ENCODE measurements at places on chromosomes 6 and 20.

DNA sequence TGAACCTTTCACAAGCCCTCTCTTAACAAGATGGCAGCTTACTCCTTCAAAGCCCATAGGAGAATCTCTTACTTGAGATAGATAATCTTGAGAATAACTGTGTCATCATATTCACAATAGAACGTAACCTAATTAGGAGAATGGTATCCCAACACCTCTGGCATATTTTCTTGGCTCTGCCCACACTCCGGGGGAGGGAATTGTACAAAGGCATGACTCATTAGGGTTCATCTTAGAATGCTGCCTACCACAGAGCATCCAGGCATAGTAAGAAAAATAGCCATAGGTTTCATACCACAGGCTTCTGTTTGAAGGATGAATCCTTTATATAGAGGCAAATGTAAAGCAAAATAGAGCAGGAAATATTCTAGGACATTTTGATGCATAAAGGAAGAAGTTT lies 1100.6 kb upstream of the CITED2 start:
- no peak for DNase-seq

GRCh38 chr6:6764764-6765434 lies 176.4 kb downstream of the LY86 start:
- no peak for DNase-seq

- no peak for DNase-seq
Measured at GRCh38 chr6:113651120-113651519, 206.0 kb upstream of the MARCKS start.

DNA sequence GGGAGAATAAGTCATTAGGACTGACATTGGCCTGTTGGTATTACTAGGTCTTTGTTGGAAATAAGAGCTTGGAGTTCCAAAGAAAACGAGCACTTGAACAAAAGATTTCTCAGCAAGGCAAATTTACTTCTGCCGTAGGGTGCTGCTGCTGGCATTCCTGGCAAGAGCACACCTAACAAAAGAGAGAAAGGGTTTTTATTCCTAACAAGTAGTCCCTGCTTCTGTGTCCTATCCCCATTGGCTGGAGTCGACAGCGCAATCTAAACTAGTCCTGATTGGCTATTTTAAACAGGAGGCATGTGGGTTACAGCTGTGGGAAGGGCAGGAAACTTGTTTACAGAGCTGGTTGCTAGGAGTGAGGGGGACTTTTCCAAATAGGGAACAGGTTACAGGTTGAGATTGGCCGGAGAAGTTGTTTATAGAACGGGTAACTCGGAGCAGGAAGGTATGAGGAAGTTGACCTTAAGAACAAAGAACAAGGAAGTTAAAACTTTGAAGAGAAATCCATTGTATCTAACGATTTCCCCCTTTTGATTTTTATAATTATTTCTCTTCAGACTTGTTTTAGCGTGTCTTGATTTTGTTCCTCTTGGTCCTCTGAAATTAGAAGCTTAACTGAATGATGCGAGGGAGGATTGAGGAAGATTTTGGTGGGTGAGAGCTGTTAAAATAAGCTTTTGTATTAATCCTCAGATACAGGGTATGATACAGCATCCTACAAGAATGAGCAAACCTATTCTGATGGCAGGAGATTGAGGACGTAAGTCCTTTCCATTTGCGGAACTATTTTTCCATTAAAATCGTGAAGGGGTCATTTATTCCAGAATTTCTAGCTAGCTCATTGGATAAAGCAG lies 3.4 kb upstream of the ZNFX1 start:
- no peak for DNase-seq

- DNase-seq = no peak
Measured at GRCh38 chr20:49699200-49699992, 14.3 kb downstream of the B4GALT5 start.

DNA sequence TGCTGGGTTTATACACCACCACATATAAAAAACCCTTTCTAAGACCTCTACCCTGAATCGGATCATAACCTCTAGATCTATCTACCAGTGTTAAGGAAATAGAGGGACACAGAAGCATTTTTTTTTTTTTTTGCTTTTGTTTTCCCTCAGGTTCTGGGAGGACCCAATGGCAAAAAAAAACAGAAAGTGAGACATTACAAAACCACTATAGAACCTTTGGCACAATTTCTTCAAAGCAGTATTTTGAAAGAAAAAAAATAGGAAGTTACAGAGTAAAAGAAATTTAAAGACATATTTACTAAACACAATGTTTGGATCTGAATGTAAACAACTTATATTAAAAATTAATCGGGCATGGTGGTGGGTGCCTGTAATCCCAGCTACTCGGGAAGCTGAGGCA lies 1258.7 kb upstream of the GJE1 start:
- DNase-seq = no peak

DNA sequence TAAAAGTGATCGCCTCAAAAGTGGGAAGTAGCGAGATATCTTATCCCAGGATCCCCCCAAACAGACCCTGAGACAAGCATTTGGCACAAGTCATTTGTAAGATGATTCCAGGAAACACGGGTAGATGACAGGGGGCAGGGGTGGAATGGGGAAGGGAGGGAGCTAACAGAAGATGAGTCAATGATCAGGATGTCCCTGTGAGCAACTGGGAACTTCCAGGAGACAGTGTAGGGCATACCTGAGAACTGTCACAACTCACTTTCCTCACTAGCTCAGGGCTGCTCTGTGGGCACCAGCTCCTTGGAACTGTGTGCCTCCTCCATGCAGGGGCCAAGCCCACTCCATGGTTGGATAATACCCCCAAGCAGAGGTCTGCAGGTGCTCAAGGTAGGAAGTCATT lies 38.5 kb upstream of the VSX1 start:
- DNase-seq = no peak

DNA sequence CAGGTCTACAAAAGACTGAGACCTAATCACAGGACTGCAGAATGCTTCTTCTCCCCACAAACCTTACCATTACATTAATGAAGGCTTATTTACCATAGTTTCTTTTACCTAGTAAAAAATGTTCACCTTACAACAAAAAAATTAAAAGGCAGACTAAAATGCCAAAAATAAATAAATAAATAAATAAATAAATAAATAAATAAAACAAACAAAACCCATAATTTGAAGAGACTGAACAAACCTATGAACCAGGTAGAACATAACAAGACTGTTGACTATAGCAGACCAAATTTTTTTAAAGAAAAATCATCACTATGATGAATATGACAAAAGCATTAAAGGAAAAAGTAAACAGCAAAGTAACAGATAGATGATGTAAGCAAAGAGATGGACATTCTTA lies 946.3 kb downstream of the EPHA7 start:
- no peak for DNase-seq

DNA sequence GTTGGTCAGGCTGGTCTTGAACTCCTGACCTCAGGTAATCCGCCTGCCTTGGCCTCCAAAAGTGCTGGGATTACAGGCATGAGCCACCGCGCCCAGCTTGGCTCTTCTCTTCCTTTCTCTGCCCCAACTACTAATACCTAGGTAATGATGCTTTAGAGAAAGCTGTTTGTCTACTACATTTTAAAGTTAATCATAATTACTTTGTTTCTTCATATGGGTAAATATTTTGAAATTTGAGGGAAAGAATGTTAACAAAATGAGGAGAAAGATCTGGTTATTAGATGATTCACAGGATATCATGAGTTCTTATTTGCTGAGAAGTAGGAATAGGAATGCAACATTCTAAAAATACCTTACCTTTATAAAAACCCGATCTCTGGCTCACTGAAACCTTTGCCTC lies 18.4 kb upstream of the PTPRK start:
- DNase-seq = no peak

DNA sequence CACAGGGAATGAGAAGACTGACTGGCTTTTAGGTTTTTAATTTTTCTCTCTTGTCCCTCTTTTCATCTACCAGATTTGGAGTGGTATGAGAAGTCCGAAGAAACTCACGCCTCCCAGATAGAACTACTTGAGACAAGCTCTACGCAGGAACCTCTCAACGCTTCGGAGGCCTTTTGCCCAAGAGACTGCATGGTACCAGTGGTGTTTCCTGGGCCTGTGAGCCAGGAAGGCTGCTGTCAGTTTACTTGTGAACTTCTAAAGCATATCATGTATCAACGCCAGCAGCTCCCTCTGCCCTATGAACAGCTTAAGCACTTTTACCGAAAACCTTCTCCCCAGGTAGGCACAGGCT lies 644 bp downstream of the MAD2L1BP start:
- no peak for DNase-seq

DNA sequence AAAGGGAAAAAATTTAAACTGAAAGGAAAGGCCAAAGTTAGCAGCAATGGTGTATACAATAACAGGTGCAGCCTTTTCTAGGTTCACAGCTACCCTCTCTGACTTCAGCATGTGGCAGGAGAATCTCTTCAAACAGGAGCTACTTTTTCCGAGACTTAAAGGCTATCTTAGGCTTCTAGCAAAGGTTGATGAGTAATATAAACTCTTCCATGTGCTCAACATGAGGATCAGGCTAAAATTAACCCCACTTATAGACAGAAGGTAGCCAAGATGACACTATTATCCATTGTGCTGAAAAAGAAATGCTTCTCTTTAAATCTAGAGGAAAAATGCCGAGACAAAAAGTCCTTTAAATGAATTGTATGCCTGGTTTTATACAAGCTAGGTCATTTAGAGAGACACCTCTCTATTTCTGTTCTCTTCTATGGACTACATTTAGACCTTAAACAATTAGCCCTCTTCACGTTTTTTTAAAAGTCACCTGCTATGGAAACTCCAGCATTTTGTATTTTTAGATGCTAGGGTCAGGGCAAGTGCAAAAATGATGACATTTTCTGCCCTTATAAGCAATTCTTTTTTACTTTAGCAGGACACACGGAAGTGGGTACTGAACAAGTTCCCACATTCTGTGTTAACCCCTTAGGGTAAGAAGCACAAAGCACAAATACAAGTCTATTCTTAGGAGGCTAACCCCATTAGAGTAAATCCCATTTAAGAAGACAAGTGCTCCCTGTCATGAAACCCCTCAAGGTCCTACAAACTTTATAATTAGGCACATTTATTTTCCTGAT lies 216.8 kb upstream of the CITED2 start:
- no peak for DNase-seq

DNA sequence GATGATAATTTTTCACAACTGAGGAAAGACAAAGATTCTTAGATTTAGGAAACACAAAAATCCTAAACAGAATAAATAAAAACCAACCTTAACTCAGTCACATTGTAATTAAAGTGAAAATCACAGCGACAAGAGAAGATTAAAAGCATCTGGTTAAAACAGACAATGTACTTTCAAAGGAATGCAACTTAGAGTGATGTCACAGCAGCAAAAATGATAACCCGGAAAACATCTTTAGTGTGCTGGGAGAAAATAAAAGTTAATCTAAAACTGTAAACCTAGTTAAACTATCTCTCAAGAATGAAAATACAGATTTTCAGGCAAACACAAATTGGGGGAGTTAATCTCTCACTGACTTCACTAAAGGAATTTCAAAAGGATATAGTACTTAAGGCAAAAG lies 76.8 kb upstream of the OGFRL1 start:
- no peak for DNase-seq

- DNase-seq = peak; percentile 57
Measured at GRCh38 chr20:18587665-18588573, at the start of gene DTD1. Gene DTD1, plus strand, starts transcription at chr20:18588054. Its CDS starts 19 bp downstream, at chr20:18588073.

GRCh38 chr20:22814471-22815205 lies 220.5 kb upstream of the SSTR4 start:
- no peak for DNase-seq

DNA sequence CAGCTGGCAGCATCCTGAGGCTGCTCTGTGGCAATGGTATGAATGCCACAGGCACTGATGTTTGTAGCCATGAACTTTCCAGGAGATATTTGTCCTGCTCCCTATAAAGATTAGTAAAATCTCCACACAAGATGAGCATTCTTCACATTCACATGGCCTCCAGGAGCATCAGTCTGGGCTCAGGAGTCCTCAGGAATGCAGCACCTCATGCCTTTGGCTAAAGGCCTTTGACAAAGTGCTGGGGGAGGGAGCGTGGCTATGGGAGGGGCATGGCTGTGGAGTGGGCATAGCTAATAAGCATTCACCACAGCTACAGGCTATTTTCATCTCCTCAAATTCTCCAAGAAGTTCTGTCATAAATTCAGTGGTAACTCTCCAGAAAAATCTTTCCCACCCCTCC lies 90.5 kb upstream of the LY86 start:
- no peak for DNase-seq

GRCh38 chr6:17022604-17023003 lies 79.2 kb upstream of the STMND1 start:
- no peak for DNase-seq

GRCh38 chr6:25248123-25248522 lies 31.1 kb upstream of the CARMIL1 start:
- no peak for DNase-seq

GRCh38 chr20:45229264-45230056 lies 8.3 kb downstream of the SEMG2 start:
- no peak for DNase-seq

- no peak for DNase-seq
Measured at GRCh38 chr6:136039185-136039584, 187.7 kb downstream of the PDE7B start.

DNA sequence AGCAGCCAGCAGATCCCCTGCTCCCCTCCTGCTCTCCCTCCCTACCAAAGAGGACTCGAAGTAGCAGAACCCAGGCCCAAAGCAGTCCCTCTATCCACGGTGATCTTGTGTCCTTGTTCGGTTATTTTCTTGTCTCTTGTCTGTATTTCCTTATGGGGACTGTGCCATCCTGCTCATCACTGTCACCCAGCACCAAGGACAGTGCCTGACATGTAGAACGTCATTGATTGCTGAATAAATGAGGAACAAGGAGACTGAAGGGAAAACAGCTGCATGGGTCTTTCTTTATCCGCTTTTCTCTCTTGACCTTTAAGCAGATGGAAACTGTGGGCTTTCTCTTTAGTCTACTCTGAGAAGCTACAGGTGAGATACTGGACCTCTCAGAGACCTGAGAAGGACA lies 29.4 kb upstream of the ZNF831 start:
- DNase-seq = no peak

DNA sequence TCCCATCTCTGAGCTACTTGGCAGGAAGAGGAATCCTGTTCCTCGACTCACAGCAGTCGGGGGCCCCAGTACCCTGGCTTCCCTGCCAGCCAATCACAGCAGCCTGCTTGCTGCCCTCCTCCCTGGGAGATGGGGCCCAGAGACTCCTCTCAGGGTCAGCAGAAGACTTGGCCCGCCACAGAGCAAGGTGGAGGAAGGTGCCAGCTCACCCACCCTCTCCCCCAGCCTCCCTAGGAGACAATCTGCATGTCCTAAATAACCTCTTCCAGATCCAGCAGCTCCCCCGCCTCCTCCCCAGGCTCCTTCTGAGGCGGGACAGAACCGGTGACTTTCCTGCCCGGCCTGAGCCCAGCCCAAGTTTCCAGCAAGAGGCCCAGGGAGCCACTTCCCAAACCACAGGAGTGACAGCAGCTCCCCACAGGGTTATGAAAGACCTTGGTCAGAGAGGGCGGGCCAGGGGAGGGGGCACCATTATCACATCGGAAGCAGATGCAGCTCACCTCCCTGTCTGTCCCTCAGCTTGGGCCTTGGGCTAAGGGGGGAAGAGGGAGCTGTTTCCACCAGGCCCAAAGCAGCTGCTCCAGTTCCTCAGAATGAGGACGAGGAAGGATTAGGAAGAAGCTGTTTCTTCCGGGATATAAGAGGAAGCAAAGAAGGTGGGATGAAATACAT lies 2.3 kb downstream of the CCND3 start:
- DNase-seq = no peak

GRCh38 chr20:58401162-58401561 lies 12.1 kb downstream of the VAPB start:
- no peak for DNase-seq

Data from stimulated activated CD8-positive, alpha-beta memory T cell treated with anti-CD3 and anti-CD28 coated beads, Interleukin-4, amount 100 ng/mL, for 4 hours (primary cell).